Hematopoietic multipotent progenitor cell treated with erythropoietin and hydrocortisone succinate and interleukin-3 and kit ligand, for 17 days (in vitro differentiated cells): ENCODE measurements at places on chromosomes 5 and 9.

- DNase-seq, result no peak
These were observed 5.7 kb downstream of the B4GALT7 start for GRCh38 chr5:177605667-177606066.

- DNase-seq, result no peak
These were observed 66.8 kb upstream of the CXCL14 start for GRCh38 chr5:135645336-135646180.

DNA sequence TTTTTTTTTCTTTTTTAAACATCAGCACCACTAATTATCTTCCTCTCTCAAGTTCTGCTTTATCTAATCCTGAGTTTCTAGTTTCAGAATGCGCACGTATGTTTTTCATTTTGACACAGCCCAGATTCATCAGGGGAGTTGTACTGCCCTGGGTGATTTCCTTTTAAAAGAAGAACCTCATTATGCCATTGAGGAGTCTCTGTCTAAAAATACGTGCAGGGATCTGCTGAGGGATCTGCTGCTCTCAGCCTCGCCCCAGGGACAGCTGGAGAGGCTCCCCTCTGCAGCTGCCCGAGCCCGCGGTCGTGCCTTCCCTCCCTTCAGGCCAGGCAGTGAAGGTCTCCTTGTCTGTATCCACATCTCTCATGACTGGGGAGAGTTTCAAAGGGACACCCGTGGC, 273.1 kb downstream of the ARHGEF28 start:
- DNase-seq, result no peak

- no peak for DNase-seq
These were observed 2.9 kb upstream of the PAX5 start for GRCh38 chr9:37036776-37037502.

DNA sequence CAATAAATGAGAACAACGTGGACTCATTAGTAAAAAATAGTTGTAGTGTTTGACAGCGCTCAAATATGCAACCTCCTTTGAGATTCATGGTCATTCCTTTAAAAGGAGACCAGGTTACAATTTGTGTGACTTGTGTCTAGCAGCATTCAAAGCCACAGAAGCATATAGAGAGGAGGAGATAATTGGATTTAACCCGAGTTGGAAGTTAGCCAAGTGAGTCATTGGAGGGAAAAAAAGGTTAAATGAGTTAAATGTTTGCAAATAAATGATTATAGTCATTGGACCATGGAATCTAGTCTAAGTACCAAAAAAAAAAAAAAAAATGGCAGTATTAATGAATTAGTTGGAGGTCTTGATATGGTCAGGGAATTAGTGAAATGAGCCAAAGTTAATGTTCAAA, 90.9 kb downstream of the ITGA1 start:
- DNase-seq, result no peak

GRCh38 chr9:17052626-17053025, 82.2 kb upstream of the CNTLN start:
- DNase-seq, result no peak

DNA sequence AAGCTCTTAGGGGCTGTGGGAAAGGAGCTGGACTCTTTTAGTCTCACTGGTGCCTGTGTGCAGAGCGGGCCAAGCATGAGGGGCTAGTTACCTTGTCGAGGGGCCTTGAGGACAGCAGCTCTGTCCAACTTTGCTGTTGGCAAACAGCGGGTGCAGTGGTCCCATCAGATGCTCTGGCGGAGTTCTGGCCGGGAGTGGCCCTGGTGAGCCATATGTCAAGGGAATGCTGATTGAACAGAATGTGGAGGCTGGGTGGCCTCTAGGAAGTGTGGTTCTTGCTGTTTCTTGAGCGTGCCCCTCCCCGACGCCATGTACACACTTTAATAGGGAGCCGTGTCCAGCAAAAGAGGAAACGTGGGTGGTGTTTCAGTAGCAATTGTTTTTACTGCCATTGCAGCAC, 3.6 kb upstream of the ADAMTS2 start:
- DNase-seq, result no peak

GRCh38 chr9:79371301-79371700, 200.5 kb upstream of the TLE4 start:
- no peak for DNase-seq

GRCh38 chr5:73592551-73592950, 27.0 kb downstream of the UTP15 start:
- no peak for DNase-seq

DNA sequence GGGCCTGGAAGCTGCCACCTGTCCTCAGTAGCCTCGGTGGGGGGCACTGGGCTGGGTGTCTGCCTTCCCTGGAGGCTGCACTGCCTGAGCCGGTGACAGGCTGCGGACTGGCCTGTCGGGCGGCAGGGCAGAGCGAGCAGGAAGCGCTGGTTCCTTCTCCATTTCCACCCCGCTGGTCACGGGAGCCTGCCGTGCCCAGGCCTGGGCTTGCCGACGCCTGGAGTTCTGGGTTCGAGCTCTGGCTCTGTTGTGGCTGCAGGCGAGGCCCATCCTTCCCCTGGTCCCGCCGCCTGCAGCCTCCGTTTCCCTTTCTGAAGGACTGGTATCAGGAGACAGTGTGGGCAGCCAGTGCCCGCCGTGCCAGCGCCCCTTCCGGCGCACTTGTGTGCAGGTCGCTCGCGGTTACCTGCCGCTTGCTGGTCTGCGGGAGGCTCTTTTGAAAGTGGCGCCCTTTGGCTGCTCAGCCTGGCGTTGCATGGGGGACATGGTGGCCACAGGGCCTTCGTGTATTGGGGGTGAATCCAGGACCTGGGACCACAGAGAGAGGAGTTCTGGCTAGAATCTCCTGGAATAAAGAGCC, 34.0 kb downstream of the RXRA start:
- no peak for DNase-seq

- no peak for DNase-seq
These were observed 5.8 kb upstream of the JAK2 start for GRCh38 chr9:4979239-4979638.

DNA sequence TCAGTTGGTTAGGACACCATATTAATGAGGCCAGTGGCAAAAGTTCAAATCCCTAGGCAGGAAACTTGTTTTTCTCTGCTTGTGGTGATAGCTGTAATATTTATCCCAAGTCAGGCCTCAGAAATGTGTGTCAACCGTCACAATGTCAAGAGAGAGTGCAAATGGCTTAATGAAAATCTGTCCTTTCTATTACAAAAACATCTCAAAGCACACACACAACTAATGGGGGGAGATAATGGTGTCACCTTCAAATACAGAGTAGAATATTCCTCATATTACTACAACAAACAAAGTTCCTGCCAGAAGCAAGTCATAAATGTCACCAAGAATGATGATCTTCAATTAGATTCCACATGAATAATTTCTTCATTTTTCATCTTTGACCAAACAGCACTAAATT, 127.2 kb upstream of the MARCHF11 start:
- no peak for DNase-seq

GRCh38 chr5:40844565-40844964, 3.4 kb downstream of the CARD6 start:
- DNase-seq, result no peak

- no peak for DNase-seq
These were observed 21.0 kb upstream of the ALDH1B1 start for GRCh38 chr9:38371495-38371894.

DNA sequence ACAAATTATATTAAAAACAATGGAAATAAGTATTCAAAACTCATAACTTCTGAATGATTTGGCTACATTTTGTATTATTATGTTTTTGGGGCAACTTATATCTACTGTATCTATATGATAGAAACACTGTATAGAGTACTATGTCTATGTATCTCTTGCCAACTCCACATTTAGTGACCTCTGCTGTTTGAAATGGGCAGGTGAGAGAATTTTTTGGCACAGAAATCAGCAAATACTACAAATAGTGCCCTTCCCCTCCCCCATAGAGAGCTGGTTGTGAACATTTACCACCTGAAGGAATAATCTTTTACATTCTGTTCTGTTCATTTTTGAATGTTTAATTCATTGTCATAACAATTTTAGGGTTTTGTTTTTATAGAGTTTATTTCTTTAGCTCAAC, 545.3 kb downstream of the PDE4D start:
- no peak for DNase-seq

DNA sequence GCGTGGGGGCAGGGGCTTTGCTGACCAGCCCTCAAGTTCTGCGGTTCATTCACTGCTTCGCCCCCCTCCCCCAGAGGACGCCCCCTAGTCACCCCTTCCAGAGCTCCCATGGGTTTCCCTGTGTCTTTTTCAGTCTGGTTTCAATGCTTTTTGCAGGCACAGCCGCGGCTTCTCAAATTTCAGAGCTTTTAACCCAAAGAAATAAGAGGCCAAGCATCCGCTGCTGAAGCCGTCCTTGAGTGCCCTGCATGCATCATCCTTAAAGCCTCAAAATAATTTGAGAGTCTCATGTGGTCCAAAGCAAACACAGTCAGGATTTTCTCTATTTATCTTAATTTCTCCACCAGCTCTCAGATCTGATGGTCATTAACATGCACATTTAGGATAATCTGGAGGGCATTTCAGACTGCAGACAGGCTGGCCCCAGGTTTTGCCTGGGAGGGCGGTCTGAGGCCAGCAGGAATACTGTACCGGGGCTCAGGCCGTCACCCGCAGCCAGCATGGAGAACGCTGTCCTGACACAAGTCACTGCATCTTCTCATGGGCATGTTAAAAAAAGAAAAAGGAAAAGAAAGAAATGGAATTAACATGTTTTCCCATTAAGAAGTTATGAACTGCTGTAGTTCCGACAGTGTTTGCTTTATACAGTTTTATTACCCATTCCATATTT, 420.8 kb upstream of the IRX4 start:
- DNase-seq, result no peak

DNA sequence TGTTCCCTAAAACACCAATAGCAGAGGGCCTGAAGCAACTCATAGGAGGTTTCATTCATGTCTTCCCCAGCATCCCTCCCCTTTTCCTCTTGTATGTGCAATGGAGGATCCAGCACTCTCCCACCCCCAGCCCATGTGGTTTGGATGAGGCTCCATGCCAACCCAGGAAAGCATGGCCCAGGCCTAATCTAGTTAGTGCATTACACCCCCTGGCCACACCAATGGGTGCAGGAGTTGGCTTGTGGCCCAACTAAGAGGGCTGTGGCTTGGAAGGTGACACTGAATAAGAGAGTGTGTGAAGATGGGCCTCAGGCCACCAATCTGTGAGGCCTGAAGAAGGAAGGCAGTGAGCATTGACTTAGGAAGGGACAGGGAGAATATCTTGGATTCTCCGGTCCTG, 70.8 kb upstream of the SMIM23 start:
- DNase-seq, result no peak

GRCh38 chr5:144151026-144151425, 19.4 kb downstream of the YIPF5 start:
- DNase-seq, result no peak

GRCh38 chr9:35675732-35676392, 2.1 kb downstream of the CA9 start:
- no peak for DNase-seq

DNA sequence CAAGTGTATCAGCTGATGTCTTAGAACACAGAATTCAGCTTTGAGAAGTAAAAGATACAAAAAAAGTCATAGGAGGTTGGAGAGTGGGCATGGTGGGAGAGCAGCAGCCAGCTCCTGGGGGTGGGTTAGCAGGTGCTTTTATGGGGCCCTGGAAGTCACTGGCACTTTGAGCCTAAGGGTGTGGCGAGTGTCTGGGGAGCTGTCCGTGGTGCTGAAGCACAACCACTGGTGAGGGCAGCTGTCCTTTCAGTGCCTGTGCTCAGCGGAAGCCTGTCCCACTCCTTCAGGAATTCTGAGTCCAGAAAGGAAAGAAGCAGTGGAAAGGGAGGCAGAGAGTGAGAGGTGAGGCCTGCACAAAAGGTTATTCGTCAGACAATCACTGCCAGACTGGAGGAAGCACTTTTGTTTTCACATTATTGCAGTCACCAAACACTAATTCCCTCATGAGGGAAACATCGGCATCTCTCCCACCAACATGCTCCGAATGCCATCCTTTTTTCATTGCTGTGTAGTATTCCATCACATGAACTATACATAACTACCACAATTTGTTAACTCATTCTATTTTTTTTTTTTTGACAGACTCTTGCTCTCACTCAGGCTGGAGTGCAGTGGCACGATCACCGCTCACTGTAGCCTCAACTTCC, 59.4 kb upstream of the RAPGEF1 start:
- peak; percentile 6 for DNase-seq

GRCh38 chr5:125883223-125883622, 540.0 kb upstream of the GRAMD2B start:
- no peak for DNase-seq
